ENCODE measurements at places on chromosomes 11 and 22.

- no peak overlapping the region for H3K4me3 ChIP-seq
- H3K36me3 ChIP-seq, result no peaks in the 10 kb centered on the region
- no peak overlapping the region for H3K27ac ChIP-seq
Observed at GRCh38 chr11:110074499-110074898, 18.7 kb upstream of the ZC3H12C start.

- no peak for DNase-seq
- H3K4me3 ChIP-seq, result peak within 1 kb of the TSS; percentile 52
- peaks cover 14% of the 10 kb centered on the region for H3K4me1 ChIP-seq
- H3K27ac ChIP-seq, result no peak within 1 kb of the TSS
- H3K36me3 ChIP-seq, result no peaks in the 10 kb centered on the region
Observed at GRCh38 chr22:17369439-17370025, at the start of gene CECR2. Gene CECR2 (plus strand): TSS chr22:17369460. CDS start chr22:17369784, 324 bp downstream.

GRCh38 chr11:66111158-66111557 lies 41.1 kb downstream of the PACS1 start:
- H3K4me3 ChIP-seq, result no peak overlapping the region
- DNase-seq, result no peak

DNA sequence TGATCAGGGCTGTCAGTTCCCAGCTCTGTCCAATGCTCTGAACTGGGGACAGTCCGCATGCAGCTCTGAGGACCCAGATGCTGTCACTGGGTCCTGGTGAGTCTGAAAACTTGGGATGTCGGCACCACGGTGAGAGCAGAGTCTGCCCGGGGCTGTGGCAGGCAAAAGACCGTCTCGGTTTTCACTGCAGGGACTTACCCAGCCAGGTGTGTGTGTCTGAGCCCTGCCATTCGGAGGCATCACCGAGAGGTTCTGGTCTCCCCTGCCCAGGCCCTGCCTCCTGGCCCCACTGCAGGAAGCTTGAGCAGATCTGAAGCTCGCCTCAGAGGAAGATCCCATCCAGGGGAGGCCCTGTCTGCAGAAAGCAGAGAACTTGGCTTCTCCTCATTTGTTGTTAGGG lies 5.2 kb downstream of the TP53AIP1 start:
- no peaks in the 10 kb centered on the region for H3K4me1 ChIP-seq
- H3K36me3 ChIP-seq, result no peaks in the 10 kb centered on the region
- DNase-seq, result no peak
- no peak overlapping the region for H3K4me3 ChIP-seq

- H3K4me3 ChIP-seq, result peak overlapping the region; percentile 84
- DNase-seq, result no peak
- no peak overlapping the region for H3K27ac ChIP-seq
- peaks cover 4% of the 10 kb centered on the region for H3K36me3 ChIP-seq
- peaks cover 39% of the 10 kb centered on the region for H3K27me3 ChIP-seq
Observed at GRCh38 chr11:33016654-33017053, 976 bp downstream of the DEPDC7 start.

DNA sequence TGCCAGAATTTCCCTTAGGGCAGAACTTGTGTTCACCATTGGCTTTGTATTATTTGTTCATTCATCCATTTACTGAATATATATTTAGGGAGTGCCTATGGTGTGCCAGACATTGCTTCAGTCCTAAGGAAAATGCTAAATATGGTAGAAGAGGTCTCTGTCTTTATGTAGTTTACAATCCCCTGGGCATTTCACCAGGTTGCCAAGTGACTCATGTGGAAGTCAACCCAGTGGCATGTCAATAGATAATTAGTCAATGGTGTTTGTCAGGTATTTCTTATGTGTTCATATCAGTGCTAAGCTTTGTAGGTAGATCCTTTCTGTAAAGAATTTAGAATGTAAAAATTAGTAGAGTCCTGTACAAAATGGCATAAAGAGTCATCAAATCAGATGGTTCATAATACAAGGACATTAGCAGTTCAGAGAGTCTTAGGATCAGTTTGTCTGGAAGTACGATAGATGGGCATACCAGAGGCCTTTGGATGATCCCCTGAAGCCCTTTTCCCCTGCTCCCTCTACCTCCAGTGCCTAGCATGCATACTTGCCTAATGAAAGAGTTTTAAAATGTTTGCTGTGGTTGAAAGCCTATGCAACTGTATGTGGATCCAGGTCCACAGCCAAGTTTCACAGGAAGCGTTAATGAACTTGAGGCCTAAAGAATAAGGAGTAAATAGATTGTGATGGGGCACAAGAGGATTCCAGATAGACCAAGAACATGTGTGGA lies 58.5 kb upstream of the SESN3 start:
- peaks cover 28% of the 10 kb centered on the region for H3K27me3 ChIP-seq
- H3K4me1 ChIP-seq, result no peaks in the 10 kb centered on the region
- no peak for DNase-seq
- H3K36me3 ChIP-seq, result no peaks in the 10 kb centered on the region
- H3K4me3 ChIP-seq, result no peak overlapping the region

GRCh38 chr11:27158456-27159334 lies 118.1 kb downstream of the BBOX1 start:
- H3K4me1 ChIP-seq, result no peaks in the 10 kb centered on the region
- no peak for DNase-seq
- no peaks in the 10 kb centered on the region for H3K36me3 ChIP-seq
- H3K27me3 ChIP-seq, result peaks cover 11% of the 10 kb centered on the region

DNA sequence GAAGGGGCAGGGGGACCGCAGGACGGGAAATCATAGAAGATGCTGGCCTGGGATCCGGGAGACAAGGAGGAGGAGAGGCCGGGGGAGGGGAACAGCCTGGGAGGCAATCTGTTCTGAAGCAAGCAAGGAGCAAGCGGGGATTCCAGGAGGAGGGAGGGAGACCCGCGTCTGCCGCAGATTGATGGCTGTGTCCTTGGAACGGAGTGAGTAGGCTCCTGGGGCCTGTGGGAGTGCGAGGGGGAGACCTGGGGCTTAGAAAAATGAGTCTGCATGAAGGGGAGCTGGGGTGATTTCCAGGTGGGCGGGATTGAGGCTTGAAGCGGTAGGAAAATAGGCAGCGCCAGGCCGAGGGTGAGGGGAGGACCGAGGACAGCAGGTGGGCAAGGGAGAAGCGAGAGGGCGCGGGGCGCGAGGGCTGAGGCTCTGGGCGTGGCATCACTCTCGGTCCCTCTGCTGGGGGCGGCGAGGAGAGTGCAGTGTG lies 1.6 kb upstream of the LRRC55 start:
- no peak overlapping the region for H3K4me3 ChIP-seq
- DNase-seq, result no peak
- H3K4me1 ChIP-seq, result no peaks in the 10 kb centered on the region
- no peak overlapping the region for H3K27ac ChIP-seq
- H3K36me3 ChIP-seq, result peaks cover 3% of the 10 kb centered on the region

DNA sequence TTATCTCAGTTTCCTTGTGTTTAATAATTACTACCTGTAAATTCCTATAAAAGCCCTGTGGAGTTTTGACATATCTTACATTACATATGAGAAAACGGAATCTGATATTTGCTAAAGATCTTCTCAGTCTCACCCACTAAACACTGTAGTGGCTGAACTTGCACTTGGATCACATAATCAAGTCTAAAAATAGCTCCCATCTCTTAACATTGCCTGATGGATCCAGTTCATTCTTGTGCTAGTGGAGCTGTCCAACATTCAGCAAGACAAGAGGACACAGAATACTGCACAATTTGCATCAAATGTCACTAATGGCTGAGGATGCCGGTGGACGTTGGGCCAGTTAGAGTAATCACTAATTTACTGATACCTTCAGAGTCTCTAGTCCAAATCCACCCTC lies 569.9 kb upstream of the ANO5 start:
- H3K4me3 ChIP-seq, result no peak overlapping the region
- no peak overlapping the region for H3K27ac ChIP-seq
- no peaks in the 10 kb centered on the region for H3K4me1 ChIP-seq
- no peak for DNase-seq
- no peaks in the 10 kb centered on the region for H3K36me3 ChIP-seq

- no peaks in the 10 kb centered on the region for H3K36me3 ChIP-seq
- no peaks in the 10 kb centered on the region for H3K4me1 ChIP-seq
- H3K4me3 ChIP-seq, result no peak overlapping the region
- H3K27me3 ChIP-seq, result no peaks in the 10 kb centered on the region
- DNase-seq, result no peak
- H3K27ac ChIP-seq, result no peak overlapping the region
Observed at GRCh38 chr11:40032331-40032730, 1427.1 kb downstream of the LRRC4C start.

DNA sequence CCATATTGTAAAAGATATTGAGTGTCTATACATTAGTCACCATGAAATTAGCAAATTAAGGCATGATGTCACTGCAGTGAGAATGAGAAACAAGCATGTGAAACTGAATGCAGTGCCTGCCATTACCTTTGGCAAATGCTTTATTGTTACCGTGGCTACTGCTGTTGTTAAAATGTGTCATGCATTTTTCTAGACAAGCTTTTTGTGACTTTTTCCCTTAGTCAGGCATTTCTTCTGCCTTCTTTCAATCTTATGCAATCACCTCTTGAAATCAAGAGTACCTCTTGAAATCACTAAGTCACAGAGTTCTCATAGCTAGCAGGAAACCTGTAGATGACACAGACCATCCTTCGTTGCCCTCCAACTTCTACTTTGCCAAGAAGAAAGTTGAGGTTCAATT lies 461.7 kb upstream of the TENM4 start:
- H3K36me3 ChIP-seq, result no peaks in the 10 kb centered on the region
- H3K27me3 ChIP-seq, result no peaks in the 10 kb centered on the region
- H3K4me1 ChIP-seq, result no peaks in the 10 kb centered on the region
- DNase-seq, result no peak
- H3K4me3 ChIP-seq, result no peak overlapping the region

- peak; percentile 56 for DNase-seq
- H3K36me3 ChIP-seq, result peaks cover 12% of the 10 kb centered on the region
- no peaks in the 10 kb centered on the region for H3K27me3 ChIP-seq
Observed at GRCh38 chr11:134349109-134349801, 17.5 kb downstream of the GLB1L2 start.

DNA sequence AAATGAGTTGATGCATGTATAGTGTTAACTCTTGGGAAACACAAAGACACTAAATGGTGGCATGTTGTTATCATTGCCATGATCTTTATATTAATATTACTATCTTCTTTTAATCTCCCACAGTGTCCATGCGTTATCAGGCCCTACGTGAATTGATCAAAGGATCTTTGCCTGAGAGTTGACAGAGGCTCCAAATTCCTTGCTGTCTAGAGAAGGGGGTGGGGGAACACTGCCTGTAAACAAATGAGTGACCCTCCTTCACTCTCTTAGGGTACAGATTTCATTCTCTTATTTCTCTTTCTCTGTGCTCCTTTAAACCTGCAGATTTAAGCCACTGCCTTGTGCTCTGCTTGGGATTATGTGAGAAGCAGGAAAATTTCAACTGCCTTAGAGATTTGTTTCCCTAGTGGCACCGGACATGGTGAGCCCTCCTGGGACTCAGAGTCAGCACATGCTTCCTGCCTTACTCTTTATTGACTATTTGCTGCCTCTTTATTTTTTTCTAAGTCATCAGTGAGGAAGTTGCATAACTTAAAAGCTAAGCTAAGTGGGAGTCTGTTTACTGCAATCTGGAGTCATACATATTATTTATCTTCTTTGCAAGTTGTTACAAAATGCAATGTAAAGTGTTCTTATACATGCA lies 122.9 kb downstream of the MAML2 start:
- peaks cover 56% of the 10 kb centered on the region for H3K4me1 ChIP-seq
- no peaks in the 10 kb centered on the region for H3K27me3 ChIP-seq
- H3K36me3 ChIP-seq, result peaks cover 5% of the 10 kb centered on the region
- no peak for DNase-seq

GRCh38 chr11:129041611-129042018 lies 98.9 kb upstream of the TP53AIP1 start:
- H3K27me3 ChIP-seq, result peaks cover 34% of the 10 kb centered on the region
- no peak overlapping the region for H3K4me3 ChIP-seq
- peaks cover 3% of the 10 kb centered on the region for H3K36me3 ChIP-seq
- H3K4me1 ChIP-seq, result no peaks in the 10 kb centered on the region
- no peak for DNase-seq
- H3K27ac ChIP-seq, result no peak overlapping the region

DNA sequence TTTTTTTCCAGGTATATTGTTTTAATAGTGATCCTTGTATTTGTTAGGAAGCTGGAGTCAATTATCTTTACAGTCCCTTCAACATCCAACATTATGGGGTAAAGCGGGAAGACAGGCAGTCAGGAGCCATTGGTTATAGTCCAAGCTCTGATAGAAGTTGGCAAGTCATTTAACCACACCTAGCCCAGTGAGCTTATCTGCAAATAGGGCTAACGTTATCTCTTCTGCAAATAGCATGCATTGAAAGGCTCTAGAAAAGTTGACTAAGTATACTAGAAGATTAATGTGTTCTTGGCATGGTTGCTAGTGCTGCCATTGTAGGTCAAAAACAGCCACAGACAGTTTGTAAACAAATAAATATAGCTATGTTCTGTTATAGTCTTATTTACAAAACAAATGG lies 520.7 kb downstream of the OPCML start:
- no peaks in the 10 kb centered on the region for H3K27me3 ChIP-seq
- H3K4me1 ChIP-seq, result no peaks in the 10 kb centered on the region
- no peak overlapping the region for H3K27ac ChIP-seq
- no peaks in the 10 kb centered on the region for H3K36me3 ChIP-seq

DNA sequence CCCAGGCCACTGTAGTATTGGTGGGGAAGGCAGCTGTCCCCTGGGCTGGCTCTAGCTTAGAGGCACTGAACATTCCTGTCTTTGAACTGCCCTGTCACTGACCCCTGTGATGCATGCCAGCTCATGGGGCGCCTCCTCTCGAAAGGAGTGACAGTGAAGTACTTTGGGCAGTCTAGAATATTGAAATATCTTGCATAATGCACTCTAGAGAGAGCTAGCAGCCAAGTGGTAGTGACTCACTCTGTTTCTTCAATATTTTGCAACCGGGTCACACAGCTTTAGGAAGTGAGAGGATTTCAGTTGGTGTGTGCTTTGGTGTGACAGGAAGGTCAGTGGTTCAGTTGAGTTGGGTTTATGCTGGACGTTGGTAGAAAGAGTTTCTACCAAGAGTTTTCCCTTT lies 35.5 kb upstream of the ST14 start:
- H3K4me3 ChIP-seq, result no peak overlapping the region
- H3K27ac ChIP-seq, result peak overlapping the region; percentile 23
- no peak for DNase-seq
- peaks cover 17% of the 10 kb centered on the region for H3K36me3 ChIP-seq
- no peaks in the 10 kb centered on the region for H3K27me3 ChIP-seq

DNA sequence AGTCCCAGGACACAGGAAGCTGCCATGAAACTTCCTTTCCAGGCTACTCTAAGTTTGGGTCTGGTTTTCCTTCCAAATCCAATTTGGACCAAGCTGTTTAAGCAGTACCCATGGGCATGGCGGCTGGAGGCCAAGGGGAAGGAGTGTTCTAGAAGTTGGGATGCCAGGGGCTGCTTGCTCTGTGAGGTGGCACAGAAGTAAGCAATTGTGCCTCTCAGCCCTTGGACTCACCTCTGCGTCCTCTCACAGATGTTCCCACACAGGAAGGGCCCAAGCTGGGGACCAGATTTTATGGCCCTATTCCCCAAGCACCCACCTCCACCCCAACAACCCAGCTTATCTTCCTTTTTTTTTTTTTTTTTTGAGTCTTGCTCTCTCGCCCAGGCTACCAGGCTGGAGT lies 3.5 kb upstream of the DGAT2 start:
- no peak for DNase-seq
- peaks cover 11% of the 10 kb centered on the region for H3K4me1 ChIP-seq
- H3K4me3 ChIP-seq, result no peak overlapping the region
- peaks cover 2% of the 10 kb centered on the region for H3K36me3 ChIP-seq
- H3K27ac ChIP-seq, result no peak overlapping the region
- peaks cover 23% of the 10 kb centered on the region for H3K27me3 ChIP-seq

All from central memory CD8-positive, alpha-beta T cell (primary cell).